ENCODE measurements at places on chromosomes 4 and X. TPM values are rescaled to one million over a fixed set of nuclear protein-coding genes. Genes with fewer than 3 reads are reported as not detected.

DNA sequence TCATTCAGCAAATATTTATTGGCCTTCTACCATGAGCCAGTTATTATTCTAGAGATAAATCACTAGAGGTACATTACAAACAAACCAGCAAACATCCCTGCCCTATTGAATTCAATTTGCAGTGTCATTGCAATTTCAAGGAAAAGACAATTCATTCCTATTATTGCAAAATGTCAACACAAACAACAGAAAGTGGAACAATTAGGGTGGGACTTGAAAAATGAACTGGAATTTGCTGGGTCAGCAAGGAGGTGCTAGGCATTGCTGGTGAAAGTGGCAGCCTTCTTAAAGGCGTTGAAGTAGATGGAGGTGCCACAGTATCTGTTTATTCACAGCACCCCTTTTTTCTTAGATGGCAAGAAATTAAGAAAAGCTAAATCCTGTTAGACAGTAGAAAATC is 224.0 kb upstream of the BMP3 start:
- no peak for DNase-seq

- DNase-seq, result no peak
Observed at GRCh38 chr4:125184116-125184515, 130.6 kb upstream of the FAT4 start.

GRCh38 chr4:153728660-153729059 is 31.2 kb downstream of the RNF175 start:
- no peak for DNase-seq

GRCh38 chr4:76276813-76277212 is 25.3 kb downstream of the FAM47E start:
- no peak for DNase-seq

- DNase-seq, result peak; percentile 7
Observed at GRCh38 chr4:71186566-71187403, 152.0 kb upstream of the SLC4A4 start.

DNA sequence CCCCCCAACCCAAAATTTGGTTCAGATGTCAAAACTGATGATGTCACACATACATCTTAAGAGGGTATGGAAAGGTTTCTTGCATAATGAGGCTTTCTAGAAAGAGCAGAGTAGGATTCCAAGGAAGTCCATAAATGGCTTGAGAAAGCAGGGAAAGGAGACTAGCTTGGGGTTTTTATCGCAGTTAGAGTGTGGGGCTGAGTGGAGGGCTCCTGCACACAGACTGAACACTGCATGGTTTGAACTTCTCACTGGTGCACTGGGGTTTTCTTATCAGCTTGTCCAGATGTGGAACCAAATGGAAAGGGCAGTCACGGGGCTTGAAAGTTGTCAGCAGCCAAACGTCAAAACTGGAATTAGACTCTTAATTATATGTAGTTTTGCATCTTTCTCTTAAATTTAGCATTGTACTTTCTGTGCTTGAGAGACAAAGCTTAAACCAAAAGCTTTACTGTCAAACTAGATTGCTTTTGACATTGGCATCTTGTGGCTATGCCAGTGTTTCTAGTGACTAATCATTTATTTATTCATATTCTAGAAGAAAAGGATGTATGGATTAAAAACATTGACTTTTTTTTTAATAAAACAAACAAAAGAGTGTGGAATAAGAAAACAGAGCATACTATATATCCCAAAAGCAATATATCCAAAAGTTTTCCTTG is 78.3 kb upstream of the STIM2 start:
- no peak for DNase-seq

- DNase-seq, result no peak
Observed at GRCh38 chr4:182812916-182813315, 104.3 kb downstream of the DCTD start.

- no peak for DNase-seq
Observed at GRCh38 chr4:128856246-128856645, 46.7 kb downstream of the JADE1 start.

- no peak for DNase-seq
Observed at GRCh38 chr4:145536044-145536443, 54.4 kb downstream of the SMAD1 start.

DNA sequence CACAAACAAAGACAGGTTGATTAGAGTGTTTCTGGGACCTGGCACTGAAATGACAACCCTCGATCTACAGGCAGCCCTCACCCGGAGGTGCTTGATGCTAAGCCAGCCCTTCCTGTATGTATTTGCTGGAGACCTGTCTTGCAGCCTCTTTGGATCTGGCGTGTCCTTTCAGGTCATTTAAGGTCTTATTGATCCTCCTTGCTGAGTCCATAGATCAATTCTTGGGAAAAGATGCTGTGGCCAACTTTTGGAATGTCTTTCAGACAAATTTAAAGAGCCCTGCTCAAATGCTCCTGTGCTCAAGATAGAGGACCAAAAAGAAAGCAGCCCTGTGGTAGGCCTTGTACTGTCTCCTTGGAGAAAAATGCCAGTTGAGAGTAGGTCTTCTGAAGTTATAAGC is 6.8 kb upstream of the SETD7 start:
- DNase-seq, result no peak

DNA sequence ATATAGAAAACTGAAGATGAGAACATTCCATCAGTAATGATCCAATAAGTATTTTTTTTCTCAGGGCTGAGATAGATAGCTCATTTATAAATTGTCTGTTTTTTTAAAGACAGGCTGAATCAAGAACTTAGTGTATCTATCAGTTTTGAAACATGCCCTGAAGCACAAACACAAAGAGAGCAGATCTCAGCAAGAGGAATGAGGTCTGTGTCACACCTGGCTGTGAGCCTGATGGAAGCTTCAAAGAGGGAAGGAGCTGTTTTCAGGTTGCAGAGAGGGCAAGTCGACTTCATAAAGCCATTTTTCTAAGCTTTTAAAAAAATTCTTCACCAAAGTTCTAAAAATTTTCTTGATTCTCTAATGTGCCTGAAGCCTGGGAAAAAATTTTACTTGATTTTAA is 434.9 kb downstream of the PDGFC start:
- no peak for DNase-seq

DNA sequence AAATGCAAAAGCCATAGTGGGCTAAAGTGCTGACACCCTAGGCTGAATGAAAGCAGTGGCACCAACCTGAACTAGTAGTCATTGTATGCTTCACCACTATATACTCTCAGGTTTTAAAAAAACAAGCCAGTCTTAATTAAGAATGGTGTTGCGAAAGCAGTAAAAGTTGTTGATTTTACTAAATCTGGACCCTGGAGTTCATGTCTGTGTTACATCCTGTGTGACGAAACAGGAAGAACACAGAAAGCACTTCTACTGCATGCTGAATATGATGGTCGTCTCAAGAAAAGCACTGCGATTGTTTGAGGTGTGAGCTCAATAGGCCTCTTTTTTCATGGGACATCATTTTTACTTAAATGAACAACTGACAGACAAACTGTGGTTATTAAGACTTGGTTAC is 24.2 kb upstream of the GDPD2 start:
- DNase-seq, result no peak

- DNase-seq, result no peak
Observed at GRCh38 chrX:66022632-66023384, 17.1 kb downstream of the VSIG4 start.

DNA sequence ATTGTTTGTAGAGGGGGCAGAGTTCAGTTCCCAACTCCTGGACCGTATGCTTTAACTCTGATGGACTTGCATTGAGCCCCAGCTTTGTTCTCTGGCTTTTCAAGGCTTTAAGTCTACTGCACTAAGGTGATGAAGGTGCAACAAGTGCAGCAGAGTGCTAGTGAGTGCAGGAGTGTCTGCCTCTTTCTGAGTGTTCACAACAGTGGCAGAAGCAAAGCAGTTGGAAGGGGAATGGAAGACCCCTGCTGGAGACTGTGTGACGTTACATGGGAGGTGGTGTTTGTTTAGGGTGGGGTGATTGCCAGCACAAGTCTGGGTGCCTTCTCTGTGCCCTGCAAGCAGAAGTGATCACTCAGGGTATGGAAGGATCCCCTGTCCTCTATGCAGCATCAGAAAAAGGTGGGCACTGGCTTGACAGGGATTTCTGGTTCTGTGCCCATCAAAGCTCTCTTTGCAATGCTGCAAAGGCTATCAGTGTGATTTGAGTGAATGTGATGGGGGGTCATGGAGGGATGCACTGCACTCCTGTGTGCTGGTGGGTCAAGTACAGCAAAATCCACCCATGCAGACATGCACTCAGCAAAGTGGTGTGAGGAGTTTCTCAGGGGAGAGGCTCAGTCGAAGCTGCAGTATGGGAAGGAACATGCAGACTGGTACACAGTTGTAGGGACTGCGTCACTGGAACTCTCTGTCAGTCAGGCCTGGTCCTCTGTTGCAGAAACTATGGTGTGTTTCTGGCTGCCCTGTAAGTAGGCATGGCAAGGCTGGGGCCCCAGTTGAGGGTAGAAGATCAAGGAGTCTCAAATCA is 70.9 kb upstream of the UGT2B7 start:
- no peak for DNase-seq

GRCh38 chr4:24867766-24868296 is 45.0 kb downstream of the CCDC149 start:
- DNase-seq, result no peak

GRCh38 chrX:7077241-7078230 is 70.0 kb upstream of the STS start:
- no peak for DNase-seq

- no peak for DNase-seq
Observed at GRCh38 chrX:124229374-124229773, 103.1 kb upstream of the TEX13D start.

DNA sequence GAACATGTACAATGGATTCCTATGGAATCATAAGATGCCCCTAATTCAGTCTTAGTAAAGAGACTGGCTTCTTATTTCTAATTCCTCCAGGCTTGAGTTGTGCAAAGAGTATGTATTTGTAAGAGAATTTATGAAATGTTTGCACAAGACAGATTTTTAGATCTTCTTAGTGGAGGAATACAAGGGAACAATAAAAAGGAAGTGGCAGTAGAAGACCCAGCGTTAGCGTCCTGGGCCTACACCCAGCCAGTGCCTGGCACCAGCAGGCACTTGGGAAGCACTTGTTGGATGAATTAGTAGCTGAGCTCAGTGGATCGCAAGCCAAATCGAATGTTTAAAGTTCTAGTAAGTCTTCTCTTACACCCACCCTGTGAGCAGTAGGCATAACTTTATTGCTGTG is 157.4 kb downstream of the PTTG2 start:
- no peak for DNase-seq

The PDK3 gene
- 12.5 TPM for total RNA-seq

The PRRG1 gene
- not detected for total RNA-seq

The YY2 gene
- total RNA-seq, result 0.92 TPM

The CYTL1 gene
- not detected for total RNA-seq

The NHS gene
- total RNA-seq, result 7.5 TPM

Measured in activated T-cell treated with anti-CD3 and anti-CD28 coated beads, Interleukin-2, amount 50 U/mL, for 4 hours (primary cell).